ENCODE measurements at places on chromosomes 5 and 9. TPM values are rescaled to one million over a fixed set of nuclear protein-coding genes. Genes with fewer than 3 reads are reported as not detected.

Gene CER1
- total RNA-seq: not detected

Gene ACOT12
- not detected for total RNA-seq

Gene CCNI2
- total RNA-seq: 1.1 TPM

Gene ANKDD1B
- 0.89 TPM for total RNA-seq

Gene SHISAL2B
- total RNA-seq: not detected

Gene OGN
- total RNA-seq: not detected

Gene PELO
- 17.5 TPM for total RNA-seq

Gene PHF24
- not detected for total RNA-seq

Gene TAS2R1
- not detected for total RNA-seq

Gene PTPRD
- total RNA-seq: 10.4 TPM

Gene HBEGF
- total RNA-seq: 26.5 TPM

Gene PLCXD3
- total RNA-seq: not detected

Gene PTGES
- 5.1 TPM for total RNA-seq

Gene SLC9A3
- 3.4 TPM for total RNA-seq

Gene PCDHGA6
- total RNA-seq: 5.6 TPM

Gene MAP1B
- 201 TPM for total RNA-seq

Gene PRSS3
- total RNA-seq: 0.89 TPM

Gene OMD
- total RNA-seq: not detected

Gene KCNMB1
- not detected for total RNA-seq

Gene LHX3
- total RNA-seq: not detected

Gene THBS4
- 0.33 TPM for total RNA-seq

Gene FRRS1L
- 0.33 TPM for total RNA-seq

Gene IFNK
- total RNA-seq: not detected

Data from mesangial cell (primary cell).